Immature natural killer cell (primary cell): ENCODE measurements at places on chromosomes 4 and X.

- DNase-seq: no peak
Measured at GRCh38 chr4:183541752-183542040, 36.8 kb downstream of the ING2 start.

- no peak for DNase-seq
Measured at GRCh38 chr4:48683784-48684666, 96.1 kb downstream of the FRYL start.

- DNase-seq: no peak
Measured at GRCh38 chr4:118410138-118410537, 57.3 kb upstream of the PRSS12 start.

- no peak for DNase-seq
Measured at GRCh38 chrX:830532-830931, 199.9 kb downstream of the SHOX start.

DNA sequence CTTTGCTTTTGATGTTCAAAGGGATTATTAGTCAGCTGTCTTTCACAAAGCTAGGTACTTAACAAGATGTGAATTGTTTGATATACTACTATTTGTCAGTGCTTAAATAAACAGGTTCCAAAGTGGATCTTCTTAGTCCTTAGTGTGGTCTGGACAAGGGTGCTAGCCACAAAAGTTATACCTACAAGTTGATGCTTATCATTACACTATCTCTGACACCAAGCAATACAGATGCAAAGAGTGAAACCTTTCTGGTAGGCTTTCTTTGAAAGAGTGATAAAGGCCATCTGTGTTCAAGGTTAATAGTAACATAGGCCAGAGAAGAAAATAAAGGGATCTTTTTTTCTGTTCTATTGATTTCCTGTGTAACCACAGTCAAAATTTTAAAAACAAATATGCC, 12.2 kb upstream of the RBPJ start:
- DNase-seq: peak; percentile 47

DNA sequence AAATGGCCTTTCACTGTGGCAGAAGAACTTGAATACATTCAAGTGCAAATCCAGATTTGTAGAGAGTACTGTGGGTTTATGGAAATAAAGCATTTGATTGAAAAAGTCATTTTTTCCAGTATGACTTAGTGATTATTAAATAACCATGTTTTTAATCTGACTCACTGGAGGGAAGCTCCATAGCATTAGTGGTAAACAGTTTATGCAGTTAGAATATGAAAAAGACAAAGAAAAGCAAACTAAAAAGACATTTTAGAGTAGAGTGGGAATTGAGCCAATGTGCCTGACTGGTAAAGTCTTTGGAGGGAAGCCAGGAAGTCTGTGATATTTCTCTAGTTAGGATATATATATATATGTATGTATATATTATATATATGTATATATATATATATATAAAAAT, 53.4 kb downstream of the FAT4 start:
- no peak for DNase-seq

DNA sequence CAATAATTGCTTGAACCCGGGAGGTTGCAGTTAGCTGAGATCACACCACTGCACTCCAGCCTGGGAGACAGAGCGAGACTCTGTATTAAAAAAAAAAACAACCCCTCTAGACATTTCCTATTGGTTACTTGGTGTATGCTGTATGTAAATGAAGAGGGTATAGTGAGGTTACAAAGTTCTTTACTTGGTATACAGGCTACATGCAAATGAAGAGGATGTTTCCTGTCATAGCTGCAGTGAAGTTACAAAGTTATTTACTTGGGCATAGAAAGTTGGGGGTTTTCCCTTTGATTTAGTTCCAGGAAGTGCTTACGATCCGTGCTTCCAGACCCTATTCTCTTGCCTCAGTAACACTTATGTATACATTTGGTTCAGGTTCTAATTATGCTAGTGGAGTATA, 38.4 kb upstream of the CLNK start:
- DNase-seq: no peak

GRCh38 chrX:12007881-12008280, 130.4 kb upstream of the FRMPD4 start:
- no peak for DNase-seq

DNA sequence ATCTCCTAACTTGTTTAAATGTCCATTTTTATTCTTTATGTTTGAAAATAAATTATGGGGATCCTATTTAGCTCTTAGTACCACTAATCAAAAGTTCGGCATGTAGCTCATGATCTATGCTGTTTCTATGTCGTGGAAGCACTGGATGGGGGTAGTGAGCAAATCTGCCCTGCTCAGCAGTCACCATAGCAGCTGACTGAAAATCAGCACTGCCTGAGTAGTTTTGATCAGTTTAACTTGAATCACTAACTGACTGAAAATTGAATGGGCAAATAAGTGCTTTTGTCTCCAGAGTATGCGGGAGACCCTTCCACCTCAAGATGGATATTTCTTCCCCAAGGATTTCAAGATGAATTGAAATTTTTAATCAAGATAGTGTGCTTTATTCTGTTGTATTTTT, 27.6 kb downstream of the NUDT6 start:
- no peak for DNase-seq

GRCh38 chr4:186823989-186824388, 100.3 kb upstream of the FAT1 start:
- no peak for DNase-seq

DNA sequence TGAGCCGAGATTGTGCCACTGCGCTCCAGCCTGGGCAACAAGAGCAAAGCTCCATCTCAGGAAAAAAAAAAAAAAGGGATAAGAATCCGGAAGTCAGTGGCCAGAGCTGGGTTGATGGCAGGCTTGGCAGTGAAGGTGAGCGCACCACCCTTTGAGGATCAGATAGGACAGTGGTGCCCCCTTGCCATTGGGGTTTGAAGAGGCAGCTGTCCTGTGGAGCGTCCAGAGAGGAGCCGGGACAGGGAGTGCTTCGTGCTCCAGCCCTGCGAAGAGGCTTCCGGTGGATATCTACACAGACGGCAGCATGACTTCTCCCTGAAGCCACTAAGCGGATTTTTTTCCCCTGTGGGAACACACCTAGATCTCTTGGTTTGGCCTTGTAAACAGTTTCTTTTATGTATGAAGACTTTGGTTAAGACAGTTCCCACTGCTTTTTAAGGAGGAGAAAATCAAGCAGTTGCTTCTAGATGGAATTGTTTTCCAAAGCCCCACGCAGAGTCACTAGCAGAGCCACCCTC, 6.5 kb downstream of the TBC1D14 start:
- DNase-seq: no peak

DNA sequence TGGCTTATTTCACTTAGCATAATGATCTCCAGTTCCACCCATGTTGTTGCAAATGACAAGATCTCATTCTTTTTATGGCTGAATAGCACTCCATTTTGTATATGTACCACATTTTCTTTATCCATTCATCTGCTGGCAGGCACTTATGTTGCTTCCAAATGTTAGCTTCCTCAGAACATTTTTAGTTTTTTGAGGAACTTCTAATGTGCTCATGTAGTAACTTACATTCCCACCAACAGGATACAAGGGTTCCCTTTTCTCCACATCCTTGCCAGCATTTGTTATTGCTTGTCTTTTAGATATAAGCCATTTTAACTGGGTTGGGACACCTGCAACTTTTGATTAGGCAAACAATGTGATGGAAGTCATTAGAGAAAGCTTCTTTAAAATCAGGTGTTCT, 454.2 kb downstream of the NLGN4X start:
- no peak for DNase-seq

GRCh38 chr4:151488968-151489367, 80.0 kb downstream of the FHIP1A start:
- DNase-seq: no peak

- no peak for DNase-seq
Measured at GRCh38 chr4:143405075-143405730, 68.5 kb downstream of the GAB1 start.

DNA sequence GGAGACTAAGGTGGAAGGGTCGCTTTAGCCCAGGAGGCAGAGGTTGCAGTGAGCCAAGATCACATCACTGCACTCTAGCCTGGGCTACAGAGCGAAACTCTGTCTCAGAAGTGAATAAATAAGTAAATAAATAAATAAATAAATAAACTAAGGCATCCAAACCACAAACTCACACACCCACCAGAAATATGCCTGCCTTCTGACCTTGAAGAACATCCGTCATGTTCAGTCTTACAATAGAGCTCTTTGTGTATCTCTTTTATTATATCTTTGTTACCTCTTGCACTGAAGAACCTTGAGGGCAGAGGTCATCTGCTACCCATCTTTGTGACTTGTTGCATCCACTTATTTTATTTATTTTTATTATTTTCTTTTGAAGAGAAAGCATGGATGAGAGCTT, 71.6 kb downstream of the PRRG1 start:
- no peak for DNase-seq

DNA sequence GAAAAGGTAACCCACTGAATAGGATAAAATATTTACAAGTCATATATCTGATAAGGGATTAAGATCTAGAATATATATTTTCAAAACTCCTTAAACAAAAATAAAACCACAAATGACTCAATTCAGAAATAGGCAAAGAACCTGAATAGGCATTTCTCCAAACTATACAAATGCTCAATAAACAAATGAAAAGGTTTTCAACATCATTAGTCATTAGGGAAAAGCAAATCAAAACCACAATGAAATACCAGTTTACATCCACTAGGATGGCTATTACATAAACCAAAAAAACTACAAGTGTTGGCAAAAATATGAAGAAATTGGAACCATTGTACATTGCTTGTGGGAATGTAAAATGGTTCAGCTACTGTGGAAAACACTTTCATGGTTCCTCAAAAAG, 167.0 kb upstream of the GALNT7 start:
- DNase-seq: no peak

DNA sequence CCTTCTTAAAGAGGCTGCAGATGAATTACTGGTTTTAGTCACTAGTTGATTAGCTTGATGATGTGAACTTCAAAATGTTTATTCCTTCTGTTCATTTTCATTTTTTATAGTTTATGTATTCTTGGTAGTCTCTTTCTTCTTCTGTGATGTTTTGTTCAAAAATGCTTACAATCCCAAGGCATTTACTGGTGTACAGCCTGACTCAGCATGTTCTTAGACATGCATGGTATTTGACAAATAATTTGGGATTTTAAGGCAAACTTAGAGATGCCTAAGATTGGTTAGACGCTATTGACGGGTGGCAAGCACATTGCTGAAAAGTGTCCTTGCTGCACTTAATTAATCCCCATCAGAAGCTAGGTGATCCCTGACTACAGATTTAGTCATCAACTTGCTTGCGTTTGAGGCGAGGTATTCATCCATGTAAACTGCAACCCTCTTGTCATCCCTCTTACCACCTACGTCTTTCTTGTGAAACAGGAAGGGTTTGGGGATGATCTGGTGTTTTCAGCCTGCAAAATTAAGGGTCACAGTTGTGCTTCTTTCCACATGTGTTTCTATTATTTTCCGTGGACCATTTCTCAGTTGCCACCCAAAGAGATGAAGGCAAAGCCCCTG, 331.8 kb downstream of the DKK2 start:
- DNase-seq: no peak

DNA sequence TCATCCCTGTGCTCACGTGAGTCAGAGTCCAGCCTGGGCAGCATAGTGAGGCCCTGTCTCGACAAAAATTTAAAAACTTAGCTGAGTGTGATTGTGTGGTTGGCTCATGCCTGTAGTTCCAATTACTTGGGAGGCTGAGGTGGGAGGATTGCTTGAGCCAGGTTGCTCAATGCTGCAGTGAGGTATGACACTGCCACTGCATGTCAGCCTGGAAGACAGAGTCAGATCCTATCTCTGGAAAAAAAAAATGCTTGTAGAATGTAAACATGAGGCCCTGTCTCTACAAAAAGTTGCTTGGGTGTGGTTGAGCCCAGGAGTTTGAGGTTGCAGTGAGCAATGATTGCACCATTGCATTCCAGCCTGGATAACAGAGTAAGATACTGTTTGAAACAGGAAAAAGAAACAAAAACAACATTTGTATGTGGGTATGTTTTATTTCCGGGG, 11.3 kb upstream of the YTHDC1 start:
- no peak for DNase-seq

DNA sequence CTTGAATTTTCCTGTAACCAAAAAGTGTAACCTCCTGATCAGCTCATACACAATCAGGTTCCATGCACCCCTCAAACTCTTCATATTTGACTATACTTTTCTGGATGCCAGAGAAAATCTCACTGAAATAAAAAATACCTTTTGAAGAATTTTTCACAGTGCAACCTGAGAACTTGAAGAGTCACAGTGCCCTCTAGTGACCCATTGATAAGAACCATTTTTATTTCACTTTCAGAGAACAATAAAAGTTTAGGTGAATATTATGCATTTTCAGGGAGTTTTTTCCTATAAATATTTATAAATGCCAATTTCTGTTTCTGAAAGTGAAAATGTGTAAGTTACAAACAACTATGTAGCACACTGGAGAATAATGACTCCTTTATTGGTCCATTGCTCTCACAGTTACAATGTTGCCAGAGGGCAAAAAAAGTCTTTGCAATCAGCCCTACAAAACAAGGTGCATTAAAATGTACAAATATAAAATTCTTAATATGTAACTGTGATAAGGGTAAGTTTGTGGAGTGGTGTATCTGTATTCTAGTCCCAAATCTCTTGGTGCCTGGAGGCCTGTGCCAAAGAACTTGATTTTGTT, 153.6 kb upstream of the INTU start:
- no peak for DNase-seq

- no peak for DNase-seq
Measured at GRCh38 chrX:10011261-10011931, 44.2 kb downstream of the CLDN34 start.

DNA sequence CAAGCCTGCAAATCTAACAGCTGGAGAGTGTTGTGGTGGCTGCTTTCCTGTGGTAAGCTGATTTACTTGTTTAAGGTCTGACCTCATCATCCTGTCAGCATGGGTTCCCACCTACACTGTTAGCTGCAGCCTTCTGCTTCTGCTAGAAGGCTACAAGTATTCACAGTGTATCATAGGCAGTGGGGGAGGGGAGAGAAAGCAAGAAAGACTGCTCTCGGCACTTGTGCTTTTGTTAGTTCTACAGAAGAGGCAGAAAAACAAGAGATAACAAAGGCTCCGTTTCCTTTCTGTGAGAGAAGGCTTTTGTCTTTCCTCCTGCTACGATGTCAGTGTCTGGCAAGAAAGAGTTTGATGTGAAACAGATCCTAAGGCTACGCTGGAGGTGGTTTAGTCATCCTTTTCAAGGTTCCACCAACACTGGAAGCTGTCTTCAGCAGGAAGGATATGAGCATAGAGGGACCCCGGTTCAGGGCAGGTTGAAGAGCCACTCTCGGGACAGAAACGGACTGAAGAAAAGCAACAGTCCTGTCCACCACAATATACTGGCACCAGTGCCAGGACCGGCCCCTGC, at the start of gene KLHL4:
KLHL4 (plus strand) TSS at position 232 of the 571 bp plus-strand sequence; CDS start at position 324, 92 bp downstream.
- no peak for DNase-seq

GRCh38 chr4:128570387-128570975, 239.0 kb upstream of the JADE1 start:
- no peak for DNase-seq

- no peak for DNase-seq
Measured at GRCh38 chr4:168585168-168586091, 88.6 kb downstream of the PALLD start.
